ENCODE measurements at places on chromosomes 12 and 14.

DNA sequence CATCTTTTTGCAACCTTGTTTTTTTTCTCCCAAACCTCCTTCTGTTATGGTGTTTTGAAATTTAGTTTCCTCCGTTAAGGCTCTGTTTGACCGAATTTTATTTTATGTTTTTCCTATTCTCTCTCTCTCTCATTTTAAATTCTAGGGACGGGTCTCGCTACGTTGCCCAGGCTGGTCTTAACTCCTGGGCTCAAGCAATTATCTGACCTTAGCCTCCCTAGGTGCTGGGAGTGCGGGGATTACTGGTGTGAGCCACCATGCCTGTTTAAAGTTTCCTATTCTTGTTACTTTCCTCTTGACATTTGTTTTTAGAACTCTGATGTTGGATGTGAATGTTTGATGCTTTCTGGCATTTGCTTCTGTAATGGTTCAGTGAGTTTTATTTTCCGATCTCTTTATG, 1.0 kb downstream of the ZC3H14 start:
- DNase-seq, result no peak

GRCh38 chr14:101471723-101472517, 89.4 kb upstream of the DIO3 start:
- no peak for DNase-seq

GRCh38 chr14:81164167-81164774, 56.5 kb downstream of the GTF2A1 start:
- DNase-seq, result peak; percentile 90

GRCh38 chr14:74906925-74907521, 16.0 kb downstream of the RPS6KL1 start:
- DNase-seq, result no peak

DNA sequence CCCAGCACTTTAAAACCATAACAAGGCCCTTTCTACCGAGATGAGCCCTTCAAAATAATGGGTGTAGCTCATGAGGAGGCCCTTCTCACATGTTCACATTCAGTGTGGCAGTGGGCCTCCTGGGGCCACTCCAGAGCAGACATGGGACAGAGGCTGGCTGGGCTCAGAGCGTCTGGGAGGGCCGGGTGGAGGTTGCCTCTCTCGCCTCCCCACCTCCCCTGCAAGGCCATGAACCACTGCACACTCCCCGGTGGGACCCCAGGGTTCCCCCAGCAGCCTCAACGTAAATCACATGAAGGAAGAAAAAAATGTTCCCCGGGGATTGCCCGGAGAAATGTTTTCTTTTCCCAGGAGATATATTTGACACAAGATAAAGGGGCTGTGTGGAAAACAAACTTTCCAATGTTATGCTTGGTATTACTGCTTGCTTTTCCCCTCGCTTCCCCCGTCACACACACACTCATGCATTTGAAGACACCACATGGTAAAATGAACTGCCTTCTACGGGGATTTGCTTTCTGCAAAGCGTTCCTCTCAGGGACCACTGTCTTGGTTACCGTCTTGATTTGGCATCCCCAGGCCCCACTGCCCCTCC, 190.7 kb upstream of the CCND2 start:
- no peak for DNase-seq

GRCh38 chr14:37171678-37172023, 755 bp downstream of the SLC25A21 start:
- no peak for DNase-seq

- DNase-seq, result no peak
These were observed 28.6 kb downstream of the NEK9 start for GRCh38 chr14:75098212-75098611.

- DNase-seq, result peak; percentile 70
These were observed 117.4 kb downstream of the DAD1 start for GRCh38 chr14:22471545-22472121.

DNA sequence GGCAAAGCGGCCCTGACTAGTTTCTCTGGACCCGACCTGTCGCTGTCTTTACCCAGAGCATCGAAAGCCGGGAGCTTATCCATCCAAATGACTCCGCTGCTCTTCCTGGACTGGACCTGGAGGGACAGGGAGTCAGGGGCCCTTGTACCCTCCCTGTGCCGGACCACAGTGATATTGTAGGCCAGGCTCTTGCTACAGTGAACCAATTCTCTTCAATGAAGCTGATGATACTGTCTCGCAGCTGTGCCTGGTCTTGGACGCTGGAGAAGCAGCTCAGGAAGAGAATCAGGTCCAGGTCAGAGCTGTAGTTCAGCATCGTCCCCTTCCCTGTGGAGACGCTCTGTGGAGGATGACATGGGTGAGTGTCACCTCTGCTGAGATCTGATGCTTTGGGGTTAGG, 14.7 kb upstream of the OASL start:
- DNase-seq, result no peak

GRCh38 chr14:34300882-34301734, 160.9 kb downstream of the SPTSSA start:
- peak; percentile 91 for DNase-seq

DNA sequence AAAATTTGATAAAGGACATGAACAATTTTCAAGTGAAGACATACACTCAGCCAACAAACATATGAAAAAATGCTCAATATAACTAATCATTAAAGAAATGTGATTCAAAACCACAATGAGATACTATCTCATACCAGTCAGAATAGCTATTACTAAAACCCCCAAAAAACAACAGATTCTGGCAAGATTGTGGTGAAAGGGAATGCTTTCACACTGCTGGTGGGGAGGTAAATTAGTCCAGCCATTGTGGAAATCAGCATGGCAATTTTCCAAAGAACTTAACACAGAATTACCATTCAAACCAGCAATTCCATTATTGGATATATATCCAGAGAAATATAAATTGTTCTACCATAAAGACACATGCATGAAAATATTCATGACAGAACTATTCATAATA, 18.7 kb upstream of the TAS2R14 start:
- no peak for DNase-seq

DNA sequence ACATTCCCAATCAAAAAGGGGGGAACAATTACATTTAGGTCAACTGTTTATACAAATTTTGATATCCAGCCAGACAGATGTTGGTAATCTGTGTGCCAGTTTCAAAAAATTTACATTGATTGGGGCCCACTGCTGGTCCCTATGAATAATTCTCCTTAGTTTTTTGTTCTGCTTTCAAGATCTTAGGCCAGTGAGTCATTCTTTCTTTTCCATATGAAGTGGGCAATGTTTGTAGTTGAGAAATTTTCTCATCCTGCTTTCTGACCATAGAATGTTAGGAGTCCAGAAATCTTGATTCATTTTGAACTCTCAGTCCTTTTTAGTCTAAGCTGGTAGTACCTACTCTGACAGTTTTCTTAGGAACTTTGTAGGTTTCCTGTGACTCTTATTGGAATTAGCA, 244.3 kb downstream of the DIO2 start:
- DNase-seq, result no peak

GRCh38 chr14:52338051-52338681, 24.1 kb downstream of the PTGER2 start:
- peak; percentile 27 for DNase-seq

DNA sequence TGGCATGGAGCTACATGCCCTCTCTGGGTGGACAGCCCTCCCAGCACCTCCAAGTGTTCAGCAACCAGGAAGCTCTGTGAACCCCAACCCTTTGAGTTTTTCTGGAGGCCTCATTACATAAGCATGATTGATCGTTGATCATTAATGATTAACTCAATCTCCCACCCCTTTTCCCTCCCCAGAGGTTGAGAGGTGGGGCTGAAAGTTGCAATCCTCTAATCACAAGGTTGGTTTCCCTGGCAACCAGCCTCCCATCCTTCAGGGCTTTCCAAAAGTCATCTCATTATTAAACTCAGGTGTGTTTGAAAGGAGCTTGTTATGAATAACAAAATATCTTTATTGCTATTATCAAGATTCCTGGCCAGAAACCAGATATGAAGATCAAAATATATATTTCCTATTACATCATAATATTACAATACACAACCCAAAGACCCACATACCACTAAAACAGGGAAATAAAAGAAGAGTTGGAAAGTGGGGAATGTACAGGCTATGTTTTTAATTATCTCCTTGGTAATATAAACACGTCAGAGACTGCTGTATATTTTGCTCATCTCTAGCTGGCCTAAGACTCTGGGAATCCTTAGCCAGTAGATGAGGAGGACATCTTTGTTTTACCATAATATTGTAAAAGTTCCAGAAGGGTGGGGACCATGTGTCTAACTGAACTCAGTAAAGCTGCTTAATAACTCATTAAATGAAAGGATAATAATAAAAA, 73.6 kb downstream of the SSPN start:
- DNase-seq, result no peak

DNA sequence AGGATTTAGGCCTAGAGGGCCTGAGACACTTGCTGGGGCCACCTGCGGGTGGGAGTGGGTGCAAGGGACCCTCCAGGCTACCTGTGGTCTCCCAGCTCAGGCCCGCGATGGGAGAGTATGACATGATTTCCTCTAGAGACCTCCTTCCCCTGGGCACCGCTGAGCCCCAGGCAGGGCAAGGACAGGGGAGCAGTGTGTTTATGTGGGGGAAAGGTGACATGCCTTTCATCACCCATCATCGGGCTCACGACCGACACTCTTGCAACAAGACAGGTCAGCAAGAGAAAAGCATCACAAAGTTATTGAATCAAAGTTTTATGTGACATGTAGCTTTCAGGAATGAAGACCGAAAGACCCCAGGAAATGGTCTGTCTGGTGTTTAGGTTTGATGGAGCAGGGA, 19.9 kb downstream of the SH2B3 start:
- no peak for DNase-seq

GRCh38 chr12:25591144-25591543, 38.1 kb upstream of the LMNTD1 start:
- no peak for DNase-seq

DNA sequence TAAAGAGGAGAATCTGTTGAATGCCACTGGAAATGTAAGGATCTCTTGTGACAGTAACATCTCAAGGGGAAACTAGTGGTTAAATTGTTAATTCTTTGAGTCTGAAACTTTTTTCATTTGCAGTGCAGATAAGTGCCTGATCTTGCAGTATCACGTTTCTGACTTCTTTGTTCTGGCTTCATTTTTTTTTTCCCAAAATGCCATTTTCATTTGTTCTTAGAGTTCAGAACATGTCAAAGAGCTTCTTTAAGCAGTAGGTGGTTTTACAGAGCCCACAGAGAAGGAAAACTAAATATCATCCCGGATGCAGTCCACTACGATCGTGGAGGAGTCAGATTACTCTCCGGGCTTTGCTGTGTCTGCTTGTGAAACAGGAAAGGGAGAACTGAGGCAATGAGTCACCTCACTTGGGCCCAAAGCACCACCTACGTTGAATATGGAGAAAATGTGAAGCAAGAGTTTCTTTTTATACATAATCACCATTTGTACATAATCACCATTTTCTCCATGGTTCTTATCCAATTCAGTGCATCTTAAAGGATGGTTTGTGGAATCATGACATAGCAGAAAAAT, 43.9 kb downstream of the HMGA2 start:
- peak; percentile 56 for DNase-seq

- no peak for DNase-seq
These were observed 36.8 kb downstream of the GOLGA5 start for GRCh38 chr14:92830902-92831301.

GRCh38 chr12:69961246-69961645, 136.2 kb downstream of the MYRFL start:
- no peak for DNase-seq

DNA sequence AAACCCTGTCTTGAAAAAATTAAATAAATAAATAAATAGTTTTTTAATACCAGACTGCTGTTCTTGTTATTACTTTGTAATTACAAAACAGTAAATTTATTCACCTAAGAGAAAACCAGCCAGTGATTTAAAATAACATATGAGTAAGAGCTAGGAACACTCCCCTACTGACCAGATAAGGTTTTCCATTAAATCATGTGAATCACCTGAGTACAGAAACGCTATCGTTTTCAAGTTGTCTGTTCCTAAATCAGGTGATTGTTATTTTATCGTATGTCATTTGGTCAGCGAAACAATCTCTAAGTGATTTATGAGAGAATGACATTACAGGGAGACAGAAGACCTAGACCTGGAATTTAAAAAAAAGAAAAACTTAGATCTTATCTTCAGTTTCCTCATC, 47.3 kb downstream of the RPS29 start:
- no peak for DNase-seq

GRCh38 chr12:55925870-55926737, 1.6 kb downstream of the PYM1 start:
- DNase-seq, result no peak
